Central memory CD4-positive, alpha-beta T cell (primary cell): ENCODE measurements at places on chromosomes 2 and 18.
A peak's percentile ranks its signal among the peaks of the same experiment; 100 is the strongest.

- DNase-seq = no peak
These were observed 363.6 kb downstream of the ZNF521 start for GRCh38 chr18:24988253-24988840.

GRCh38 chr2:84022810-84023431 is 436.2 kb downstream of the SUCLG1 start:
- peak; percentile 1 for DNase-seq

DNA sequence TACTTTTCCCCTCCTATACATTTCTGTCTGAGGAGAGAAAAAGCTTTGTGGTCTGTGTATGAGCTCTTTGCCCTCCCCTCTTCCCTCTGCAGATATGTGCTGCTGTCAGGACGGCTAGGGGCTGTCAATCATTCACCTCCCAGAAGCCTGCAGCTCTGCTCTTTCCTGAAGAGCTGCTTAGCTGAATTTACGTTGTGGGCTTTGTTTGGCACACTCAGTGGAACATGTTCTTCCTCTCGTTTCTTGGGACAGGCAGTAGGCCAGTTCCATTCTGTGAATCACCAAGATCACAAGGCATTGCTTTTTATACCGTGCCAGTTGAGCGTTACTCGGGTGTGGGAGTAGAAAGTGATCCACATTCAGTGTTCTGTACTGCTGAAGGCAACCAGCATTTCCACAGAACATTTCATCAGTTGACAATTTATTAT is 136.7 kb downstream of the LAMA3 start:
- no peak for DNase-seq

- no peak for DNase-seq
These were observed 143.7 kb upstream of the ZFP36L2 start for GRCh38 chr2:43370146-43370545.

DNA sequence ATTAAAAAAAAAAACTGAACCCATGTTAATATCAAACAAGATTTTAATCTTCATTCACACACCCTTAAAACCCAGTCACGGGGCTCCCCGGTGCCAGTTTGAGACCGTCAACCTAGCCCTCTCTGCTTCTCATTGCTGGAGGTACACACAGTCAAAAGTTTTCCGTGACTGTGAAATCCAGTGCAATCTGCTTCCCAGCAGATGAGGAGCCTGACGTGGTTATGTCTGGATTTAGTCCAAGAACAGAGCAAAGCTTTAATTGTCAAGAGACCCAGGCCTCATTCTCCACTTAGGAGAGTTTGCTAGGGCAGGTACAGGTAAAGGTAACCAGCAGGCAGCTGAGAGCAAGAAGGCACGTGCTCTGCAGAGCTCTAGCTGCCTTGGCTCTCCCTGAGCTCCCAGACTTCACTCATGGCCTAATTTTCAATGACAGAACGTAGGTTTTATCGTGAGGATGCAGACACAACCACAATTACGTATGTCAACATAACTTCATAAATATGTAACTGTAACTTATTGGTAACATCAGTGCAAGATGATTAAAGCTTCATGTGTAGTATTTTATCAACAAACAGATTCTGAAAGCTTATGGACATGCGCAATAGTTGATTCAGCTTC is 56.3 kb downstream of the SLC16A14 start:
- no peak for DNase-seq

- peak; percentile 48 for DNase-seq
These were observed 16.3 kb downstream of the ANKRD44 start for GRCh38 chr2:197294260-197294659.

GRCh38 chr2:128520340-128520739 is 201.7 kb upstream of the HS6ST1 start:
- DNase-seq = no peak

DNA sequence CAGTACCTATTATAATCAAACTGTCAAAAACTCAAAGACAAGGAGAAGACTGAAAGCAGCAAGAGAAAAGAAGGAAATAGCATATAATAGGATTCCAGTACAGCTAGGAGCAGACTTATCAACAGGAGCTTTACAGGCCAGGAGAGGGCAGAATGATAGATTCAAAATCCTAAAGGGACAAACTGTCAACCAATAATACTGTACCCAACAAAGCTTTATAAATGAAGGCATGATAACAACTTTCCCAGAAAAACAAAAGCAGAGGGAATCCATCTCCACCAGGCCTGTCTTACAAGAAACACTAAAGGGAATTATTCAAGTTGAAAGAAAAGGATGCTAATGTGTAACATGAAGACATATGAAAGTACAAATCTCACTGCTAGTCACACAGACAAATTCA is 42.0 kb downstream of the PDE1A start:
- DNase-seq = no peak

- DNase-seq = no peak
These were observed 692.4 kb downstream of the CPS1 start for GRCh38 chr2:211248841-211249240.

DNA sequence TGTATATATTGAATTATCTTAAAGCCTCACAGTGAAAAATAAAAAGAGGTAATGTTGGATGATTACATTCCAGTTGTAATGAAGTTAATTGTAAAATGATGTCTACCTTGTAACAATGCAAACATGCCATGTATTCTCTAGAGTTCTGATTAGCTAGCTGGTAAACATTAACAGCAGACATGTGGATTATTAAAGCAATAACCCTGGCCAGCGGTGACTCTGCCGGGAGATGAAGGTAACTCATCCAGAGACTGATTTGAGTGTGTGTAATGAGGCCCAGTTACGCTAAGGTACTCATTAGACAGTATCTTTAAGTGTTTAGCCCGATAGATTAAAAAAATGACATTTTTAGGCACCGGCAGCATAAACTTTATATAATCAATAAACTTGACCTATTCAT is 79.6 kb upstream of the REV1 start:
- no peak for DNase-seq

DNA sequence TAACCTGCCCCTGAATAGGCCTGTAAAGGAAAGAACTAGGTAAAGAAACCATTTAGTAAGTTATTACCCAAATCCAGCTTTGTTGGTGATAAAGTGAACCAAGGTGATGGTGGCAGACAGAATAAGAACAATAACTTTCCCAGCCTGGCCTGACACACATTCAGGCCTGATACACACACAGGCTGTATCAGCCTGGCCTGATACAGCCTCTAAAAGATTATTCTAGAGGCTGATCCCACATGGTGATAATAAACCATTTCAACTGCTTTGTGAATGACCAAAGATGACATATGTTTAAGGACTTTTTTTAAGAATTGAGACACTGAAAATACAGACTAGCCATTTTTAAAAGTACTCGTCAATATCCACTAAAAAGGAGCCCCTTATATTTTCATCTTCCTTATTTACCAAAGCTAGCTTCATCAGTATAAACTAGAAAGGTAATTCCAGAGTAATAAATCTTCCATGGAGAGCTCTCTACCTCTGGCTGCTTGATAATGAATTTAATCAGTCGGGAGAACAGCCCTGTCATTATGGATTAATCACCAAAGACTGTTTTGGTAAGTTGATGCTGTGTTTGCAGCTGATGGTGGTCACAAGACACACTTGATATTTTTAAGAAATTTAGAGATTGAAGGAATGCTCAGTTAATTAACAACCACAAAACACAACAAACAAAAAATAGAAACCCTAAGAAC is 77.2 kb downstream of the SLC8A1 start:
- no peak for DNase-seq

- no peak for DNase-seq
These were observed 21.4 kb upstream of the MTA3 start for GRCh38 chr2:42547014-42547413.

GRCh38 chr18:32730620-32731091 is 42.2 kb downstream of the KLHL14 start:
- DNase-seq = no peak

- DNase-seq = no peak
These were observed 191.0 kb downstream of the TCF4 start for GRCh38 chr18:55396979-55397378.

DNA sequence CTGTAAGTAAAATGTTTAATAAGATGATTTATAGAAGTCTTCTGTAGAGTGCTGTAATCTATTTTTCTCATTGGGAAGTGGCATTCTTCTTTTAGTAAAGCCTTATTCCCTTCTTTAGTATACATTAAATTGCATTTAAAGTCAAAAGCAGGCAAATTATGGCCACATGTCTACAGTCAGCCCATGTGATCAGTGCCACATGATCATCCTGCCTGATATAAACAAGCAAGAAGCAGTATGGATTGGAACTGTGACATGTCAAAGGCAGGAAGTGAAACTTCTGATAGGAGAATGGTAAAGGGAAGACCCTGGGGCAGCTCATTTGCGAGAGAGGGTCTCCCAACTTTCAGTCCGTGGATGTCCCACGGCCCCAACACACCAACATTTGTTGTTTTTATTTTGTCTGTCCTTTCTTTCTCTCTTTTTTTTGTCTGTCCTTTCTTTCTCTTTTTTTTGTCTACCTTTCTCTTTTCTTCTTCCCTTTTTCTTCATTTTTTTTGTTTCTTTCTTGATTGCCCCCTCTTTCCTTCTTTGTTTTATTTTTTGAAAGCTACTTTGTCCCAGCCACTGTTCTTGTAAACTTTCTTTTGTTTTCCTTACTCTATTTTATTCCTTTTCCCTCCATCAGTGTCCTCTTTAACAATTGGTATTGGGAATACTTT is 154.9 kb downstream of the DTNA start:
- no peak for DNase-seq

GRCh38 chr2:156191527-156191926 is 141.0 kb downstream of the NR4A2 start:
- no peak for DNase-seq

- no peak for DNase-seq
These were observed 69.4 kb upstream of the MYT1L start for GRCh38 chr2:2400286-2401038.

GRCh38 chr2:154032220-154032619 is 160.5 kb downstream of the GALNT13 start:
- no peak for DNase-seq

DNA sequence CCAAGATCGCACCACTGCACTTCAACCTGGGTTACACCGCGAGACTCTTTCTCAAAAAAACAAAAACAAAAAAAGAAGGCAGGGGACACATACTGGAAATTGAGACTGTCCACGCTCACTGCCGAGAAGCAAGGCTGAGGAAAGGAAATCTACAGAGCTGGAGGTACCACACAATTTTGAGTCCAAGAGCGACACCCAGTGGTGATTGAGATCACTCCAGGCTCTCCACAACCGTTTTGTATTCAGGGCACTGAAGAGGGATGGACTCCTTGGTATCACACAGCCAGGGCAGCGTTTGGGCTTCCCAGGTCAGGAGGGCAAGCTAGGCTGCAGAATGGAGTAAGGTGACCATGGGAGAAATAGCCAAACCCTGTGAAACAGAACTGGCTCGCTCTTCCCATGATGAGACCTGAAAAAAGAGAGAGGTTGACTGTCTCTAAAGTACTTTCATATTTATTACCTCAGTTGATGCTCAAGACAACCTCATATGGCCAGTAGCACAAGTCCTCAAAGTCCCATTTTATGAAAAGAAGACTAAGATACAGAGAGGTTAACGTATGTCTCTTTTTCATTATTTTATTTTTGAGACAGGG is 74.5 kb upstream of the YPEL5 start:
- DNase-seq = peak; percentile 31

- DNase-seq = no peak
These were observed 17.7 kb downstream of the ATOH8 start for GRCh38 chr2:85771486-85771885.

- DNase-seq = no peak
These were observed 57.8 kb downstream of the VIL1 start for GRCh38 chr2:218476676-218477075.

DNA sequence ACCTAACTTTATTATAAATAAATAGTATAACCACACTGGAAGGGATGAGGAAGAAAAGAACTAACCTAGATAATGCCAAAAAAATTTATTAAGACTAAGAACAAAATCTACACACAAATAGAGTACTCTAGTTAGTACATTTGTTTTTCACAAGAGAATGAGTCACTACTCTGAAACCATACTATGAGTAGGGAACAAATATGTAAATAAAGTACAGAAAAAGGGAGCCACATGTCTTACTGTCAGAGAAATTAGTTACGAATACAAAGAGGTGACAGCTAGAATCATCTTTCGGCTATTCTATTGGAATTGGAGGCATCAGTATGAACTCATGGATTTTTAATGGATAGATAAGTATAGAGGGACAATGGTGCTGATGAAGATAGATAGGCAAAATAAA is 150.5 kb downstream of the COPS8 start:
- no peak for DNase-seq

DNA sequence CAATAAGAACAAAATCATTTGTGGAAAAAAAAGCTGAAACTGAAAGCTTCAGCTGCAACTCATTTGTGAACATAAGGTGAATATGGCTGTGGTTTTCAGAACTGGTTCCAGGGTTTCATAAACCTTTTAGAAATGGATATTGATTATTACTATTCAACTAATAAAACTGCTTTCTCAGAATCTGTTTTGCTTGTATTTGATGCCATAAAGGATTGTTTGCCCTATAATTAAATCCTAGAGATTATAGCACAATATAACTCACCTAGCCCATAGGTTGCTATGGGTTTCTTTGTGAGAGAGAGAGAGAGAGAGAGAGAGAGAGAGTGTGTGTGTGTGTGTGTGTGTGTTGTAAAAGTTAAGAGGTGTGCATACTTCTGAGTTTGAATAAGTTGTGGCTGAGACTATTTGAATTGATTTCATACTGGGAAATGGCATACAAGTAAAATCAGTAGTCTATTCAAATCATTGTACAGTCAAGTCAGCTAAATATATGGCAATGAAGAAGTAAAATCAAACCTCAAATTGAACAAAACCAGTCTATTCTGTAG is 339.2 kb downstream of the ARHGAP15 start:
- no peak for DNase-seq

DNA sequence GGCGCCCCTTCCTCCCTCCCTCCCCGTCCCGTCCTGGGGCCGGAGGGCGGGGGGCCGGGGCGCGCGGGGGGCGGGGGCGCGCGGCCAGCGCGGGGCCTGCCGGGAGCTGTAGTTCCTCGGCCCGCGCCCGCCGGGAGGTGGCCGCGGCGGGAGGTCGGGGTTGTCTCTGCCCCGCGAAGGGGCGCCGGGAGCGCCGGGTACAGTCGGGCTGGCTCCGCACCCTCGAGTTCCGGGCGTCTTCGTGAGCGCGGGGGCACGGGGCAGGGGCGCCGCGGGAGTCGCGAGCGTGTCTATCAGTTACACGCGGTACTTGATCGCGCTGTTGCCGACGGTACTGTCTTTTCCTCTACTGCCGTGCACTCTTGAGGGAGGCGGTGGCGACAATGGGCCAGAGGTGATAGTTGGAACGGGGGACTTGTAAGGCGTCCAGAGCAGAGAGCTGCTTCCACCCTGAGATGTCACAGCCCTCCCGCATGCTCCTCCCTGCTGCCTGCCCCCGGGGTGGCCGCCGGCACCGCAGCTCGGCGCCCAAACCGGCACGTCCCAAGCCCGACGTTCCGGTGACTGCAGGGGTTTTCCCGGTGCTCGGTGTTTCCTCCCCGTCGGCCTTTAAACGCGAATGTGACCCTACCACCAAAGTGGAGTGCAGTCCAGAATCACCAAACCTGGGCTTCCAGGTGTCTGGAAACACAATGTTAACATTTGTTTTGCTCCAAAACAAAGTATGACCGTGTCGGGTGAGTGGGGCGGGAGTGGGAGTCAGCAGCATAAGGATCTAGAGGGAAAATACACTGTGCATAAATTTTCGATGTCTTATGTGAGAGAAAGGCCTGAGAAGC is at the start of gene PRKD3:
TSS of gene PRKD3 (minus strand) at position 48 of the 839 bp plus-strand sequence. CDS start 8,309 bp downstream, outside the sequence.
- peak; percentile 67 for DNase-seq
